ENCODE measurements at places on chromosomes 2 and 18. TPM values are rescaled to one million over a fixed set of nuclear protein-coding genes. Genes with fewer than 3 reads are reported as not detected.
A peak's percentile ranks its signal among the peaks of the same experiment; 100 is the strongest.

DNA sequence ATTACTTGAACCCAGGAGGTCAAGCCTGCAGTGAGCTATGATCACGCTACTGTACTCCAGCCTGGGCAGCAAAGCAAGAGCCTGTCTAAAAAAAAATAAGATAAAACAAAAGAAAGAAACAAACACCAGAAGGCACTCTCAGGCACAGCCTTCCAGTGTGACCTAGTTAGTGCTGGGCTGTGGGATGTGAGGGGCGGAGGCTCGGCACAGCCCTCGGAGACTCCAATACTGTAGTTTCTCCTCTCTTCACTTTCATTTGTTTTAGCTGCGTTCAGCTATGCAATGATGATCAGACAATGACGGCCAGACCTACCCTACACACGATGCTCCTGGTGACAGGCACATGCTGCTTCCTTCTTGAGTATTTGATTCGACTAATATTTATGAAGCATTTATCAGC is 127.7 kb downstream of the SOCS6 start:
- no peak overlapping the region for H3K27ac ChIP-seq
- peaks cover 4% of the 10 kb centered on the region for H3K36me3 ChIP-seq
- no peak for DNase-seq
- H3K27me3 ChIP-seq: no peaks in the 10 kb centered on the region
- no peak overlapping the region for H3K4me3 ChIP-seq

- H3K4me1 ChIP-seq: peaks cover 16% of the 10 kb centered on the region
- H3K4me3 ChIP-seq: no peak overlapping the region
- H3K27me3 ChIP-seq: no peaks in the 10 kb centered on the region
- DNase-seq: no peak
- H3K36me3 ChIP-seq: no peaks in the 10 kb centered on the region
- no peak overlapping the region for H3K27ac ChIP-seq
Measured at GRCh38 chr2:25825238-25825637, 53.0 kb downstream of the ASXL2 start.

- H3K36me3 ChIP-seq: peaks cover 3% of the 10 kb centered on the region
- no peak for DNase-seq
- H3K4me1 ChIP-seq: no peaks in the 10 kb centered on the region
- H3K4me3 ChIP-seq: no peak overlapping the region
- H3K27me3 ChIP-seq: no peaks in the 10 kb centered on the region
Measured at GRCh38 chr2:135803278-135803677, 33.7 kb downstream of the LCT start.

SP140 gene
- 10.9 TPM for total RNA-seq

GPR35 gene
- total RNA-seq: 49.4 TPM

ICOS gene
- not detected for total RNA-seq

DNA sequence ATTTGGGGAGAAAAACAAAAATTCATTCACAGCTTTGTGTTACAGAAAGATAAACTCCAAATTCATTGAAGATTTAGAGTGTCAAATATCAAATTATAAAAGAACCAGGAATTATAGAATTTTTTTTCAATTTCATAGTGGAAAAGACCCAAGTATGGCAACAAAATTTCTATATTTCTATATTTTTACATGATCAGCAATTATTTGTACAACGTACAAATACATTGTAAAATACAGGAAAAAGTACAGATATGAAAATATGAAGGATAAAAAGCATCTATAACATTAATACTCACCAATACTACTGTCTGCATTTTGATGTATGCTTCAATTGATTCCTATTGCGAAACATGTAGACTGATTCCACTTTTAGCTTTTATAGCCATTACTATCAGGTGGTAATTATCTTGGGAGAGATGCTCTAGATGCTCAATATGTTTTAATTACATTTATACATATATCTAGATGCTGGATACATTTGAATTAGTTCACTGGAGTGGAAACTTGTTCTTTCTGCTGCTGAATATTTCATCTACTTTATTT is 4.0 kb downstream of the SH3YL1 start:
- H3K4me1 ChIP-seq: peaks cover 25% of the 10 kb centered on the region
- peak overlapping the region; percentile 54 for H3K27ac ChIP-seq
- DNase-seq: no peak

DNA sequence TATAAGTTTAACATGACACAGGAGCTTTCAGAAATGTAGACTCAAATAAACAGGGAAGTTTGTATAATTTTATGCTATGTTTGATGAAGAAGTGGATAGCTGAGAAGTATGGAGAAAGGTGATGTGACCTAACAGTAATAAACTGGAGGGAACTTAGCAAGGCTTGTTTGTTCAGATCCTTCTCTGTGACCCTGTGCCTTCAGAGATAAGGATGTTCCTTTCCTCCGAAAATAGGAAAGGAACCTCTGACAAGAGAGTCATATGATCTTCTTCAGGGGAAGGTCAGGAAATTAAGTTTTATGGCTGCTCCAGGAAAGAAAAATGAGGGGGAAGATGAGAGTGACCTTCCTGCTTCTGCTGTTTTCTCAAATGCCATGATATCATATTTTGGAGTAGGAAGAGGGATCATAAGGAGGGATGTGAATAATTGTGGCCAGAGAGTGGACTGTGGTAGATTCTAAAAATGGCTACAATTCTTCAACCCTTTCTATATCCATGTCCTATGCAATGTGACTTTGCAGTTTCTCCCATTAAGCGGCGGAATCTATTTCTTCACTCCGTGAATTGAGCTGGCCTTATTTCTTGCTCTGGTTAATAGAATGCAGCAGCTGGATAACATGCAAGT is 8.5 kb upstream of the C2orf69 start:
- no peaks in the 10 kb centered on the region for H3K36me3 ChIP-seq
- peaks cover 43% of the 10 kb centered on the region for H3K27me3 ChIP-seq
- H3K27ac ChIP-seq: no peak overlapping the region

CAPG gene
- 230 TPM for total RNA-seq

DNA sequence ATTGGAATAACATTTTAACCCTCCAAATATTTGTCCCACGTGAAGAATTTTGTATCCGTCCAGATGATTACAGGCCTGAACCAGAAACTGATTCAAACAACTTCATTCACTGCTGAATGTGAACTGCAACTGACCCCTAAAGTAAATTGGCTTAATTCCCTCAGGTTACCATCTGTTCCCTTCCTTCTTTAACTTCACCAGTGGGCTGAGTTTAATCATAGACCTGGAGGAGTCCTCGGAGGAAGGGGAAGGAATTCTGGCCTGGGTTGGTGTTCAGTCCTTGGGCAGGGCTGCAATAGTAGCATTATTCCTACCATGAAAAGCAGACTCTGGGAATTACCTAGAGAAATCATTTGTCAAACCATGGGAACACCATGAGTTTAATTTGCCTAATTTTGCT is 207.4 kb downstream of the TMEM247 start:
- no peak overlapping the region for H3K27ac ChIP-seq
- H3K4me3 ChIP-seq: no peak overlapping the region
- peaks cover 9% of the 10 kb centered on the region for H3K4me1 ChIP-seq
- DNase-seq: no peak
- no peaks in the 10 kb centered on the region for H3K36me3 ChIP-seq
- H3K27me3 ChIP-seq: peaks cover 14% of the 10 kb centered on the region

- no peaks in the 10 kb centered on the region for H3K27me3 ChIP-seq
- H3K27ac ChIP-seq: no peak overlapping the region
- H3K36me3 ChIP-seq: peaks cover 18% of the 10 kb centered on the region
Measured at GRCh38 chr2:190875891-190876290, 4.7 kb upstream of the GLS start.

DNA sequence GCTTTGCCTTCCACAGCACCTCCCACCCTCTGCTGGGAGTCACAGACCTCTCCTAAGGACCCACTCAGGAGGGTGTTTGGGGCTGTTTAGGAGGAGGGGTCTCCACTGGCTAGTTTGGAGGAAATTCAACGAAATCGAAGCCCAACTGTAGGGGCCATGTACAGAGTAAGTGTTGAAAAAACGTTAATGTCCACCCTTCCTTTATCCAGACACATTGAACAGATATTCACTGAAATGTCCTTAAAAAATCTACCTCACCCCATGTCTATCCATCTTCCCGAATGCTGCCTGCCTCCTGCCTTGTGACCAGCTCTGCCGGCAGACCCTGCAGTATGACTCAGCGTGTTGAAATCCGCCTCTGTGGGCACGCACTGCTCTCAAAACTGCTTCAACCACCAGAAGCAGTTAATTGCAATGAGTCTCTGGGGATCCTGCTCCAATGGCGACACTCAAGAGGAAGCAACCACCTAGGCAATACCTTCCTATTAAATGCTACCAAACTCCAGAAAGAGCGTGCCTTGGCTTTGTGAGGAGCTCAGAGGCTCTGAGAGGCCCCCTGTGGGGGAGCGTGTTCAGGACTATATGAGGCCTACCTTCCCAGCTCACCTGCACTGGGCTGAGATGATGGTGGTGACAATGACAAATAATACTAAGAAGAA is 61.4 kb upstream of the RTN4 start:
- DNase-seq: no peak
- no peaks in the 10 kb centered on the region for H3K27me3 ChIP-seq
- H3K27ac ChIP-seq: no peak overlapping the region
- H3K4me3 ChIP-seq: no peak overlapping the region
- H3K36me3 ChIP-seq: peaks cover 6% of the 10 kb centered on the region

RSAD2 gene
- 37.2 TPM for total RNA-seq

NEU4 gene
- total RNA-seq: 0.37 TPM

CD8B2 gene
- not detected for total RNA-seq

DNA sequence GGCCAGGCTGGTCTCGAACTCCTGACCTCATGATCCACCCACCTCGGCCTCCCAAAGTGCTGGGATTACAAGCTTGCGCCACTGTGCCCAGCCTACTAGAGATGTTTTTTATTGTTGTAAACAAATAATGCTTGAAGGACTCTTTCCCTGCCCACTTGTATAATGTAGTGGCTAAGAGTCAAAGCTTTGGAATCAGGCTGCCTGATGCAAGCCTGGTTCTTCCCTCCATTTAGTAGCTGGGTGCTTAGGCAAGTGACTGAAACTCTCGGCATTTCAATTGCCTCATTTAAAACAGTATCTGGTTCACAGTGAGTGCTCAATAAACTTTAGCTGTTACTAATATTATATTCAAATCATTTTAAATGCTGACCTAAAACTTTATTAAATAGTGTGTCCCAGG is 264.0 kb upstream of the FBXO11 start:
- no peak for DNase-seq
- H3K36me3 ChIP-seq: no peaks in the 10 kb centered on the region
- no peaks in the 10 kb centered on the region for H3K4me1 ChIP-seq
- H3K27ac ChIP-seq: no peak overlapping the region
- no peaks in the 10 kb centered on the region for H3K27me3 ChIP-seq

DNA sequence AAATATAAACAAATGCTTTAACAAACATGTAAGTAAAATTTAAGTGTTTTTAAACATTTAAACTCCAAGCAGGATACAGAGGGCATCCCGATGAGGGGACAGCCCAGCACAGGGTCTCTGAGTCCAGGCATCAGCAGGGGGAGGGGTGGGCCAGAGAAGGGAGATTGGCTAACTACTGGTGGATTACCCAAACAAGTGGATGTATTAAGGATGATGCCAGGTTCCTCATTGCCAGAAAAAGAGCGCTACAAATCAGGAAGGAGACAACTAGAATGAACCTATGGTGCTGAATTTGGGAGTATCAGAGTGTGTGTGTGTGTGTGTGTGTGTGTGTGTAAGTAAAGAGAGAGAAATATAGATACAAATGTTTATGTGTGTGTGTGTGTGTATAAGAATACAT is 162.0 kb upstream of the RMP24 start:
- no peak for DNase-seq
- no peak overlapping the region for H3K27ac ChIP-seq
- H3K27me3 ChIP-seq: peaks cover 15% of the 10 kb centered on the region
- no peaks in the 10 kb centered on the region for H3K36me3 ChIP-seq

RAX gene
- total RNA-seq: not detected

DNA sequence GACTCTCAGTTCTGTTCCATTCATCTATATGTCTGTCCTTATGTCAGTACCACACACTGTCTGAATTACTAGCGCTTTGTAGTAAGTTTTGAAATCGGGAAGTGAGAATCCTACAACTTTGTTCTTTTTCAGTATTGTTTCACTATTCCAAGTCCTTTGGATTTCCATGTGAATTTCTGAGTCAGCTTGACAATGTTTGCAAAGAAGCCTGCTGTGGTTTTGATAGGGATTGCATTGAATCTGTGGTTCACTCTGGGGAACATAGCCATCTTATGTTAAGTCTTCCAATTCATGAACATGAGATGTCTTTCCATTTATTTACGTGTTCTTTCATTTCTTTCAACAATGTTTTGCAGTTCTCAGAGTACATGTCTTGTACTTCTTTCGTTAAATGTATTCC is 15.0 kb downstream of the SLC3A1 start:
- no peak for DNase-seq
- no peak overlapping the region for H3K4me3 ChIP-seq
- peaks cover 49% of the 10 kb centered on the region for H3K4me1 ChIP-seq
- peak overlapping the region; percentile 96 for H3K27ac ChIP-seq
- no peaks in the 10 kb centered on the region for H3K27me3 ChIP-seq

GKN1 gene
- not detected for total RNA-seq

DNA sequence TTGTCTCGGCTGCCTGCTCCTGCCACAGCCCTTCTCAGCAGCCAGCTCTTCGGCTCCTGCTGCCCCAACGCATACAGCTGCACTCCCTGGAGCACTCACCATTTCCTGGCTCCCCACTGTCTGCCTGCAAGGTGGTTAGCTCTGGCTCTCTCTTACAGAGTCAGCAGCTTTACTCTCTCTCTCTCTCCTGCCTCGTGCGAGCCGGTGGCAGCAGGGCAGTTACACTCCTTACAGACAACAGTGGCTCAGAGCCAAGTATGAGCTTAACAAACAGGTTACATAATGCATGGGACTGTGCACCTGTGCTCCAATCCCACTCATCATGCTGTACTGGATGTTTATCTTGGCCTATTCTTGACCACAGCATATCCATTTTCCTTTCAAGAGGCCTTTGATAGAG is 47.4 kb upstream of the DNAJC10 start:
- peaks cover 27% of the 10 kb centered on the region for H3K4me1 ChIP-seq
- H3K4me3 ChIP-seq: no peak overlapping the region
- H3K27me3 ChIP-seq: no peaks in the 10 kb centered on the region
- peaks cover 6% of the 10 kb centered on the region for H3K36me3 ChIP-seq
- DNase-seq: peak; percentile 68
- peak overlapping the region; percentile 67 for H3K27ac ChIP-seq

SLC9A4 gene
- total RNA-seq: 0.12 TPM

DNA sequence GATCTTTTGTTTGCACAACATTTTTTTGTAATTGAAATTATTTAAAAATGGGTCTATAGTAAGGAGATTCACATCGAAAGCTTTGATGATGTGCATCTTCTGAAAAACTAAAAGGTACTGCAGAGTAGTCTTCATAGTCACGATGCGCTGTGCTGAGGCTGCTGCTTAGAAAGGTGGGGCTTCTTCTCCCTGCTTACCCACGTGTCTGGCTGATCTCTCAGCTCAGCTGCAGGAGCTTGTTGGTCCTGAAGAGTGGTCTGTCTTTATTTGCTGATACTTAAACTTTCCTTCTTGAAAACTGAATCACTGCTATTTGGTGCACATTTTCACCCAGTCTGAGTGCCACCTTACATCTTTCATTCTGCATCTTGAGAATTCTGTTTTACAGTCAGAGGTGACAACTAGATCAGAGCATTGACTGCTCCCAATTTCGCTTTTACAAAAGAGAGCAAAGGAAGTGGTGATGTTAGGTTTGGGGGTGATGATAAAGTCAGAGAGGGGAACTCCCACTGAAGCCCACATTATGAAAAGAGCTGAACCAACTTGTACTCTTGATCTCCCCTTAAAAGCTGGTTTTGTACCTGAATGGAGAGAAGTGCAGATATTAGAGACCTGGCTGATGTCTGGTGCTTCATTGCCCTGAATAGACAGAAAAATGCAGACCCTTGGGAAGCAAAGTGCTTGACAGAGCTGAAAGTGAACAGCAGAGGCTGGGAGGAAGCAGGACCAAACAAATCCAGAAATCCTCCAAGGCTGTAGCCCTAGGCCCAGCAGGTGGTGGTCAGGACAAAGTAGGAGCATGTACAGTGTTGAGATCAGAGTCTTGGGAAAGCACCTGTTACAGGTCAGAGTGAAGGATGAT is 984.5 kb downstream of the TSN start:
- no peaks in the 10 kb centered on the region for H3K36me3 ChIP-seq
- DNase-seq: no peak
- H3K27me3 ChIP-seq: no peaks in the 10 kb centered on the region
- H3K4me3 ChIP-seq: no peak overlapping the region
- H3K4me1 ChIP-seq: peaks cover 20% of the 10 kb centered on the region

Data from Calu3 (cell line).